GM10248 (cell line): ENCODE measurements at places on chromosomes 6 and 20.

GRCh38 chr6:159390381-159390780 is 221.2 kb downstream of the FNDC1 start:
- DNase-seq: no peak

DNA sequence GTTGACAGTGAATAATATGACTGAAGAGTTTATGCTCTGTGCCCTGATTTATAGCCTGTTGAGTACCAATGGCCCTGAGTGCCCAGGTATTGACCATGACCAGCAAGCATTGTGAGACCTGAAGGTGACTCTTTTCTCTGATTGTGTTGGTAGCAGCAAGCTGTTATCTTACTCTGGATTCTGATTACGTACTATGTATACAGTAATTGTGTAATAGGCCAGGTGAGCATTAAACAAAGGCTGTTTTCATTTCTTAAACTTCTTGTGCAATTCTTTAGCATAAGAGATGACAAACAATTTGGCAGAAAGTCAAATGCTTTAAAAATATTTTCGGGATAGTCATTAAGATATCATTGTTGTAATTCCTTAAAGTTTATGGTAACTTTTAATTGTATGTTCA is 111.7 kb upstream of the PTPRK start:
- no peak for DNase-seq

DNA sequence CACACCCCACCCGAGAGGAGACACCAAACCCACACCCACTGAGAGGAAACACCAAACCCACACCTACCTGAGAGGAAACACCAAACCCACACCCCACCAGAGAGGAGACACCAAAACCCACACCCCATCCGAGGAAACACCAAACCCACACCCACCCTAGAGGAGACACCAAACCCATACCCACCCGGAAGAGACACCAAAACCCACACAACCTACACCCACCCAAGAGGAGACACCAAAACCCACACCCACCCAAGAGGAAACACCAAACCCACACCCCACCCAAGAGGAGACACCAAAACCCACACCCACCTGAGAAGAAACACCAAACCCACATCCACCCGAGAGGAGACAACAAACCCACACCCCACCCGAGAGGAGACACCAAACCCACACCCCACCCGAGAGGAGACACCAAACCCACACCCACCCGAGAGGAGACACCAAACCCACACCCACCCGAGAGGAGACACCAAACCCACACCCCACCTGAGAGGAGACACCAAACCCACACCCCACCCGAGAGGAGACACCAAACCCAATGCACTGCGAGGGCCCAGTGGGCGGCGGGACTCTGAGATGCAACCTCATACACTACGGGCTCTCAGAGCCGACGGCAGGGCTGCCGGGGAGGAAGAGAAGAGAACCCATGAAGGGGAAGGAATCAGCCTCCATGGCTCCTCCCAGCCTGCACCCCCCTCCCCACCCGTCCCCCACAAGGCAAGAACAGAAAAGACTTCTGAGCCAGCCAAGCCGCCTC is 83.3 kb downstream of the TAF4 start:
- no peak for DNase-seq

DNA sequence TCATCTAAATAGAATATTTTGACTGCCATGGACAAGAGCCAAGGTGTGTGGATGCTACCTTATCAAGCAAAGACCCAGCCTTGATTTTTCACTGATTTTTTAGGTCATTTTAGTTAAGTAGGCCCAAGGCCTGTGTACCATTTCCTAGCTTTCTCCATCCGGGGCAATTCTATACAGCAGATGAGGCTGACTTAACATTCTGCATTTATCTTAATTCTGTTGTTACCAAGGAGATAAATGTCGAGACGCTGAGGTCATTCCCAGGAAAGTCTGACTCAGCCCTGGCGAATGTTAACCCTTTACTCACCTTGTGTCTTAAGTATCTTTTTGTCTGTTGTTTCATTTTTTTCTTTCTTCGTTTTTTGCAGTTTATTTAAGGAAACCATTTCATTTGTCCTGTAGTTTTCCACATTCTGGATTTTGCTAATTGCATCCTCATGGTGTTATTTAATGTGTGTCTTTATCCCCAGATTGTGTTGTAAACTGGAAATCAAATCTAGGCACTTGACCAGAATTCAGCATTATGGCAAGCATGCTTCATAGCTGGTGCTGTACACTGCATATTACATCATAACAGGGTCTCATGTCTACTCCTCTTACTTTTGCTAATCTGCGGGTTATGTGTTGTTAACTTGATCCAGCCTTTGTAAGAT is 277.0 kb downstream of the CDKAL1 start:
- DNase-seq: no peak

DNA sequence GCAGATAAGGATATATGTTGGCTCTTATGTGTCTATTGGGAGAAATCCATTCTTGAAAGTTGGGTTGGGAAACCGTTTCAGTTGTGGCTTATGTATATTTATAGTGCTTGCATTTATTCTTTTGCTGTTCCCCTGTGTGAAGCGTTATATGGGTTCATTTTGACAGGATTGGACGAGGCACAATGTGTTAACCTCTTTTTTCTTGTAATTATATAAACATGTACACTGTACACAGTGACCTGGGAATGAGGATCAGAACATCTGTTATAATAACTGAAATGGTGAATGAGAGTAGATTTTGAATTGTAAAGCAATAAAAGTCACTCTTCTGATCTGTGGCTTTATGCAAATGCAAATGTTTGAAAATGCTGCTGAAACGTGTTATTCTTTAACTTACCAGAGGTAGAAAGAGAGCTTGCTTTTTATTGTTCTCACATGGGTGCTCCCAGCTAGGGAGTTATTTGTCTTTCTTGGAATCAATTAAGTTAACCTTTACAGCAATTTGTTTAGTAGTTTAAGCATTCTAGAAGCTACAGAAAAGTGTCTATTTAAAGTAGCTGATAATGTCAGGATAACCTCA is 213.7 kb downstream of the GRIK2 start:
- DNase-seq: no peak

DNA sequence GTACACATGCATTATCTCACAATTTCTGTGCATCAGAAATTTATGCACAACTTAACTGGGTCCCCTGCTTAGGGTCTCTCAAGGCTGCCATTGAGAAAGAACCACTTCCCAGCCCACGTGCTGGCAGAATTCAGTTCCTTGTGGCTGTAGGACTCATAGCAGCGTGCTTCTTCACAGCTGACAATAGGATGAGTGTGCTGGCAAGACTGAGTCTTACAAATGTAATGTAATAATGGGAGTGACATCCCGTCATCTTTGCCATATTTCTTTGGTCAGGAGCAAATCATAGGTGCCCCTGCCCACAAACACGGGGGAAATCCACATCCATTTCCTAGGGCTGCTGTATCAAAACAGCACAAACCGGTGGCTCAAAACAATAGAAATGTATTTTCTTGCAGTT is 77.4 kb downstream of the FIG4 start:
- no peak for DNase-seq
